ENCODE measurements at places on chromosomes 16 and 17. TPM values are rescaled to one million over a fixed set of nuclear protein-coding genes. Genes with fewer than 3 reads are reported as not detected.

Gene GCGR
- not detected for total RNA-seq

Gene ST6GALNAC1
- total RNA-seq: not detected

Gene STX1B
- 0.11 TPM for total RNA-seq

Gene HEATR9
- not detected for total RNA-seq

Gene KCNG4
- not detected for total RNA-seq

Gene CES4A
- not detected for total RNA-seq

Gene GID4
- total RNA-seq: 7.8 TPM

Gene NPIPB13
- 0.58 TPM for total RNA-seq

Gene TAT
- not detected for total RNA-seq

Gene CDH5
- total RNA-seq: not detected

Gene HS3ST3B1
- not detected for total RNA-seq

Gene MRPL45
- total RNA-seq: 42.0 TPM

Gene WNT9B
- not detected for total RNA-seq

Gene SOX9
- total RNA-seq: 30.3 TPM

Gene SLC16A5
- not detected for total RNA-seq

Gene ARHGAP23
- total RNA-seq: 0.04 TPM

Gene KRTAP1-1
- not detected for total RNA-seq

Gene CD300LB
- not detected for total RNA-seq

All from Karpas-422 (cell line).